ENCODE measurements at places on chromosomes 7 and 10. TPM values are rescaled to one million over a fixed set of nuclear protein-coding genes. Genes with fewer than 3 reads are reported as not detected.
A peak's percentile ranks its signal among the peaks of the same experiment; 100 is the strongest.

Gene FAM25A
- total RNA-seq = 11.4 TPM

DNA sequence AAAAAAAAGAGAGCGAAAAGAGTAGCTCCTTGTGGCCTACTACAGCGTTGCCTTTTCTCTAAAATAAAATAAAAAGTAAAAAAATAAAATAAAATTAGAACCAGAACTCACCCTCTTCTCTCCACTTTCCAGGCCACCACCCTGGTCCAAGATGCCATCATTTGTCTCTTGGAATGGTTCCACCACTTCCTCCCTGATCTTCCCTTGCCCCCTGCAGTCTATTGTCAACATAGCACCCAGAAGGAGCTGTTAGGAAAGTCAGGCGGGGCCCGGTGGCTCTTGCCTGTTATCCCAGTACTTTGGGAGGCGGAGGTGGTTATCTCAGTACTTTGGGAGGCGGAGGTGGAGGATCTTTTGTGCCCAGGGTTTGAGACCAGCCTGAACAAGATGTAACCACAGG, 7.6 kb upstream of the GRID2IP start:
- peak; percentile 66 for DNase-seq

DNA sequence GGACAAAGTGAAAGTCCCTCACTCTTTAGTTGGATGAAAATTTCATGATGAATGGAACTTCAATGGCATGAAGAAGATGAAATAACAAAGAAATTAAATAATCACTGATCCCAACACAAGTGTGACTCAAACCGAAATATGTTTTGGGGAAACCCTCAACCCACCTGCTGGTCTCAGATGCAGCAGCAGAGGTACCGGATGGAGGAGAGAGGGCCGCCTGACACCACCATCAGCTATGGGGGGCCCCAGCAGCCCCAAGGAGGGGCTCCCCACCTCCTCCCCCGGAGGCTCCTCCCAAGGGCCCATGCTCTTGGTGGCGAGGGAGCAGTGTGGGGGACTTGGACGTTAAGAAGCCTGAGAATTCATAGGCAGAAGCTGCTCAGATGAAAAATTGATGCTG, 137.2 kb upstream of the ADARB2 start:
- no peak for DNase-seq

DNA sequence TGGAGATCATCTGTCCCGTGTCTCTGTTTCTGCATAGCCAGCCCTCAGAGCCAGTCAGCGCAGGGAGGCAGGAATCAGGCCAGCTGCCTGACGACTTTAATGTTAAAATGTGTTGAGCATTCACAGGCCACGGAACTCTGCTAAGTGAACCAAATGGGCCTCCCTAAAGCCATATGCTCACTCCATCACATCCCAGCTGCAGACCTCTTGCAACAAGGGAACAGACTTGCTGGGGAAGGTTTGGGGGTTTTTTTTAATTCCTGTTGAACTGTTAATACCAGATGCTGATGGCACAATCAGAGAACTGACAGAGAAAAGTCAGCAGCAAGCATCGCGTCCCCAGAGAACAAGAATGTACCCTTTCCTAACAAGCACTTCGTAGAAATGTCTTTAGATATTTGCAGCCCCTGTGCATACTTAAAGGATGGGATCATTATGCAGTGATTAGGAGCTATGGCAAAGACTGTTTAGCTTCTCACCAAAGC, 900.4 kb upstream of the AUTS2 start:
- DNase-seq = no peak

GRCh38 chr7:27921081-27921836, 181.3 kb downstream of the TAX1BP1 start:
- peak; percentile 90 for DNase-seq

GRCh38 chr7:131493081-131493480, 63.3 kb downstream of the PODXL start:
- DNase-seq = no peak

DNA sequence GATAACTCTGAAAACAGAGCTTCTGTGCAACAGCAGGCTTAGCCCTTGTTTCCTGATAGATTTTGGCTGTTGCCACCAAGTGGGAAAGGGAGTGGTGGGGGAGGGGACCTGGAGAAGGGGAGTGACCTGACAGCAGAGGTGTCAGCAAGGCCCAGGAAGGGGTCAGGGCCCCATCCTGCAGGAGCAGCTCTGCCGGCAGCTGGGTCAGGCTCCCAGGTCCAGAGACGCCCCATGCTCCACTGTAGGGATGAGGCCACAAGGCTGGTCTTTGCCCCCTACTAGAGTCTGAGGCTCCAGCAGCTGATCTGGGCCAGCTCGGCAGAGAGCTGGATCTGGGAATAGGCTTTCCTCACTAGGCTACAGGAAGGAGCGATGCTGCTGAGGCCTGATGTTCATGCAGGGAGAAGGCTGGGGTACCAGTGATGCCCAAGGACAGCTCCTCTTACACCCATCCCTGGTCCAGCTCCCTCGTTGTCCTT, 44.0 kb upstream of the ZMIZ1 start:
- DNase-seq = no peak

DNA sequence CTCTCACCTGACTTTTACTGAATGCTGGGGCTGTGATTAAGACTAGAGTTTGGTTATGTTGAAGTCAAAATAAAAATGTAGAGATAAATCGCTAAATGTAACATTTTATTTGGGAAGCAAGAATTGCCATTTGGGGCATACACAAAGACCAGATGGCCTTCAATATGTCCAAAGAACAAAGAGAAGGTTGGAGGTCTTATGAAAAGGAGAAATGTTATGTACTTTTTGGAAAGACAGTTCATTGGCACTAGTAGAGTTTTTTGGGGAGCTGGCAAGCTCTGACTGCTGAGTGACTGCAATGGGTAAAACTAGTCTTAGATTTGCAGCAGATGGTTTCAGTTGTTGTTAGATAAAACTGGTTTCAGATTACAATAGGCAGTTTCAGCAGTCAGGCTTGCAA, 35.6 kb upstream of the GALNT17 start:
- DNase-seq = no peak

DNA sequence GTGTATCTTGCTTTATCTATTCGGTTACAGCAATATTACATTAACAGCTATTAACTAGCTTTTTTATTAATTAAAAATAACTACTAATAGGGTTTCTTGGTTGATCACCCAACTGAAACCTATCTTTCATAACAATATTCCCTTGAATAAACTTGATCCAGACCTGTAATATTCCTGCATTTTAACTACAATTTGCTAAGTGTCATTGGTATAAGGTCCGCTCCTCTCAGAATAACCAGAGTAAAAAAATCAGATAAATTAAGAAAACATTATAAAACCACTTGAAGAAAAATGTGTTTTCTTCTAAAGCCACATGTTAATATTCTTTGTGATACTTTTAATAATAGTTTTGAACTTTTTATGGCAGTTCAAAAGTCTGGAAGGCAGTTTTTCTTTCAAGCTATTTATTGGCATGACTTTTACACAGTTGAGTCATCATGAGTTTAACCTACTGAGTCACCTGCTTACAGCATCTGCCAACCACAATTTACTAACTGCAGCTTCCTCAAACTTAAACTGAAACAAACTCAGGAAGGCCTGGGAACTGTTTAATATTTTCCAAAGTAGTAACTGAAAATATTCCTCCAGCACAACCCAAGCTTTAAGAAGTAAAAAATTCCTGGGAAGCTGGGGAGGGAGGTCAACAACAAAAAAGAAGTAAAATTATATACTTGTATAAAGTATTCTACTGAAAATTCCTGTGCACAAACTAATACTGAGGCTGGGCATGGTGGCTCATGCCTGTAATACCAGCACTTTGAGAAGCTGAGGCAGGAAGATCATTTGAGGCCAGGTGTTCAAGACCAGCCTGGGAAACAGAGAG, 103.2 kb downstream of the NRBF2 start:
- DNase-seq = peak; percentile 100

DNA sequence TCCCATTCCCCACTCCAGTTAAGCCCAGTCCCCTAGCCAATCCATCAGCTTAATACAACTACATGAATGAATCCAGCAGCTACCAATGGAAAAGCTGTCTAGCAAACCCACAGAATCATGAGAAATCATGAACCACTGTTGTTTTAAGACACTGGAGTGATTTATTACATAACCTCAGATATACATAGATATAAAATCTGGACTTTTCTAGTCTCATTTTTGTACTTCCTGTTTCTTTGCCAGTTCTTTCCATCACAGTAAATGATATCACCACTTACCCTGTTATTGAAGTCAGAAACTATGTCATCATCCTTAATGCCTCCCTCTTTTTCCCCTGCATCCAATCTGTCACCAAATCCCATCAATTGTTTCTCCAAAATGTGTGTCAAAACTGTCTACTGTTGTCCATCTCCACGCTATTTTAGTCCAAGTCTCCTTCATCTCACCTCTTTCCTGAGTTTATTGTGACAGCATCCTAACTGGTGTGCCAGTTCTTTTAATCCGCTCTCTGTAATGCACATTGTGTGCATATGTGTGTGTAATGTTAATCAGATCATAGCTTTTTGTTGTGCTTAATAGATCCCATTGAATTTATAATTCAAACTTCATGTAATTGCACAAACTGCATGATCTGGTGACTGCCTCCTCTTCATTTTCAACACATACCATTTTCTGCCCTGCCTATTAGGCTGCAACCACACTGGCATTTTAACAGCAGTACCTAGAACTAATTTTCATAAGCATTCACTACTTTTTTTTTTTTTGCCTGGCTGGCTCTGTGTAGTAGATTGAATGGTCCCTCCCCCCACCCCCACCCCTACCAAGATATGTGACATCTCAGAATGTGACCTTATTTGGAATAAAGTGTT, 56.0 kb downstream of the MKLN1 start:
- DNase-seq = no peak

DNA sequence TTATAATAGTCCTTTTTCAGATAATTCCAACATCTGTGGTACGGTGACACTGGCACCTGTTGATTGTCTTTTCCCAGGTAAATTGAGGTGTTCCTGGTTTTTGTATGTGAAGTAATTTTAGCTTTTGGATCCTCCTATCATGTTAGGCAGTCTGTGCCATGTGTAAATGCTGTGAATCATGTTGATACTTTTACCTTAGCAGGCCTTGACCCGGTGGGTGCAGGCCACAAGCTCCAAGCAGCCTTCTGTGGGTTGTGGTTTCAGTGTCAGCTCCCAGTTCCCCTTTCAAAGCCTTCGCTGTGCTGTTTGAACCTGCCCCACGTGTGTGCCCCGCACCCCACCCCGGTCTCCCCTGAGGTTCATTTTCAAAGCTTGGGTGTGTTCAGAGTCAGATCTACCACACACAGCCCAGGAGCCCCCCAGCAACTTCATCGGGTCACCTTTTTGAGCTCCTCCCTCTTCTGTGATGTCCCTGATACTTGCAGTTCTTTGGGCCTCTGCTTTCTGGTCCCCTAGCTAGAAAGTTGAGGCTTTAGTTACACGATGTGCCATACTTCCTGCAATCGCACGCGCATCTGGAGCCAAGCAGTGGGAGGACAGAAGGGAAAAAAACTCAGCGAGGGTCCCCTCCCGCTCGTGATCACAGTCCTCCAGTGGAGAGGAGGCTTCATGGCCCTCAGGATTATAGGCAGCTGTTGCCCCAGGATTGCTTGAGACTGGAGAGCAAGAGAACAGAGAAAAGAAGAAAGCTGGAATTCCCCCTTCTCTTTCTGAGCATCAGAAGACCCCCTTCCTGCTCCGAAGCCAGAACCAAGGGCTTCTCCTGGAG, 8.7 kb upstream of the BHLHA15 start:
- no peak for DNase-seq
